T-helper 2 cell (primary cell): ENCODE measurements at places on chromosomes 1 and 21.
A peak's percentile ranks its signal among the peaks of the same experiment; 100 is the strongest.

DNA sequence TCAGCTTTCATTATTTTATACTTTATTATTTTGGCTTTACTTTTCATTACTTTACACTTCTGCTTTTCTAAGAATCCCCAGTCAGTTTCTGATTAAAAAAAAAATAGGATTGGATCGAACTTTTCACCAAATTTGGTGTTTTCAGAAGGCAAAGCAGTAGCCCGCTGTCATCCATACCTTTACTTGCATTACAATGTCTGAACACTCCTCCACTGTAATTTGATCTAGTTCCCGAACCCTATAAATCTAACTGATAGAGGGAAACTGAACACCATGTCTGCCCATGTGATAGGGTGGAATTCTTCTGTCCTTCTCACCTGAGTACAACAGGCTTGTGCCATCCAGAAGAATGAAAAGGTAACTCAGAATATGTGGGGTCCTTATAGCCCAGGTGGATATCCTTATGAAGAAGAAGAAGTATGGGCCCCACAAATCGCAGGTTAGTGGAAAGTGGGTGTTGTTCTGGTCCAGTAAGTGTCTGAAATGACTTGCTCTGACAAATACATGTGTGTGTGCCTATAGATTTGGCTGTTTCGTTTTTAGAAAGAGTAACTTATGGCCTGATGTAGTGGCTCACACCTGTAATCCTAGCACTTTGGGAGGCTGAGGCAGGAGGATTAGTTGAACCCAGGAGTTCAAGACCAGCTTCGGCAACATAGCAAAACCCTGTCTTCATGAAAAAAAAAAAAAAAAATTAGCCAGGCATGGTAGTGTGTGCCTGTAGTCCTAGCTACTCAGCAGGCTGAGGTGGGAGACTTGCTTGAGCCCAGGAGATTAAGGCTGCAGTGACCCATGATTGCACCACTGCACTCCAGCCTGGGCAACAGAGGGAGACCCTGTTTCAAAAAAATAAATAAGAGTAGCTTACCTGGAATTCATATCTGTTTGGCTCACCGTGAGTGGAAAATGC, 26.6 kb upstream of the CDC14A start:
- no peak for DNase-seq

GRCh38 chr1:61313906-61314422, 231.6 kb downstream of the NFIA start:
- no peak for DNase-seq

GRCh38 chr1:25106976-25107642, 125.2 kb downstream of the SYF2 start:
- no peak for DNase-seq

DNA sequence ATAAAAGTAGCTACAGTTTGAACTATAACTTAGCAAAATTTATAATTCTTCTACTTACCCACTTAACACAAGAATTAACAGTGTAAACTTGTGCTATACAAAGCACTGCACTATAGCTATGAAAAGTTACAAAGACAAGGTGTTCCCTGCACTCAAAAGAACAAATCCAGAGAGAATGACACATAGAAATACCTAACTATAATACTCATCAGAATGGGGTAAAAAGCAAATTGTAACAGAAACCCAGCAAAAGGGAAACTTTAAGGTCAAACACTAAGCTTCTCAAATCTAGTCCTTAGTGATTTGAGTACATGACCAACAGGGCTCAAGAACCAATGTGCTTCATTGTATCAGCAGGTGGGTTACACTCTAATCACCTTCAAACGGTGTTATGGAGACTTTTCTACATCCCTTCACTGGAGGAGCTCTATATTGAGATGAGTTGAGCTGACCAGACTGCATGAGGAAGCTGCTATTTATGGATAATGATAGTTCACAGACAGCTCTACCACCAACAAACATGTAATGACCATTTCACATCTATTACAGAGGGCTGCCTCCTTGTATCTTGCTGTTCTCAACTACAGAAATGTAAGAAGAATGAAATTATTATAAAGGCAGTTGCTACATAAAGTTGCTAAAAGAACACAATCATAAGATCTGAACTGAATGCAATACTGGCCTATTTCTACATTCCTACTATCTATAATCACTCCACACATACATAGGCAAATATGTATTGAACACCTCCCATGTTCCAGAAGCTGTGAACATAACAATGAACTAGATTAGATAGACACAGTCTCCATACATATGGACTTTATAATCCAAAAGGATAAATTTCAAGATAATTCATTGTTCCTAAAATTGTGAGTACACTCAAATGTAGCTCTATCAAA, 47.6 kb downstream of the PIK3R3 start:
- DNase-seq, result no peak

- no peak for DNase-seq
Measured at GRCh38 chr1:64601207-64601606, 131.3 kb downstream of the CACHD1 start.

GRCh38 chr1:210293171-210293607, 35.5 kb upstream of the HHAT start:
- no peak for DNase-seq

DNA sequence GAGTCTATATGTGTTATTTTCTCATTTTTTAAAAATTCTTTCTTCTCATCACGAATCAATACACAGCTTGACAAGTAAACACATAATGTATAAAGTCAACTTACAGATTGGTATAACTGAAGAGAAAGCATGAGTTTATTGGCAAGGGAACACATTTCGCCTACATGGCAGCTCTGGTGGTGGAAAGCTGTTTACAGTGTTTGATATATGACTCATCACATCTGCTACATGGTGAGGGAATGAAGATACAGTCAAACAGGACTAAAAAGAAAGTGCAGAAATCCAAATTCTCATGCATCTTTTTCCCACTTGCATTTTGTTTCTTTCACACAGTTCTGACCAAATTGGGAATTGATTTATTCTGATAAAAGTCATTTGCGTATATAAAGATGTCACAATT, 122.2 kb upstream of the ADGRL4 start:
- DNase-seq, result no peak

- no peak for DNase-seq
Measured at GRCh38 chr1:99872063-99872462, 21.9 kb downstream of the AGL start.

DNA sequence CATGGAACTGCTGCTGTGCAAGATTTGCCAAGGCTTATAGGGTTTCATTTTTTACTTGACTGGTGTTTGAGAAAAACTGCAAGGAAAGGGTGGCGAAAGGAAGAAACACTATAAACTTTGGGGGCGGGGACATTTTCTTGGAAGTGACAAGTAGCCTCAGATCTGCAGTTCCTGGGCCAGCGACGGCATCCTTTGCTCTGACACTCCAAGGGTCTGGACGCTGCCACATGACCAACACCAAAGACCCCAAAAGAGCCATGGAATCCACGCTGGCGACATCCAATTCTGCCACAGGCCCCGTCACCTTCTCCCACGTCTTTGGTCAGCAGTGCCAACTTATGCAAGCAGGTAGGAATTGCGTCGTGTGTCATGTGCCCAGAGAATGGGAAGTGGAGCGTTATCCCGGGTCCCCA, 193.4 kb downstream of the PRDM2 start:
- DNase-seq, result no peak

DNA sequence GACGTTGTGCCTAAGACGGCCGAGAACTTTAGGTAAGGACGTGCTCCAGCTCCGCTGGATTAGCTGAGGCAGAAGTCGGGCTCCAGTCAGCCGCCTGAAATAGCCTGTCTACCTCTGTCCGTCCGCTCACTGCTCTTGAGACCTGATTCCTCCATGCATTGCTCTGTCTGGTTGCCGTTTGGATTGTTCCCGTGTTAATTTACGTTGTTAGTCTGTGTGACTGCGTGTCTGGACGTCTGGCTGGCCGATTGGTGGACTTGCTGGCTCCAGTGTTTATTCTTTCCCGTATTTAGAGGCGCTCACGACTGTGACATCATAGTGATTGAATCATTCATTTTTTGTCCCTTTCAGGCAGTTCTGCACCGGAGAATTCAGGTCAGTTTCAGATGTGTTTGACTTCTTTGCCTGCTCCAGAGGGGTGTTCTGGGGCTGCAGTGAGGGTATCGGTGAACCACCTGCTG, 684 bp downstream of the PPIH start:
- DNase-seq, result no peak

DNA sequence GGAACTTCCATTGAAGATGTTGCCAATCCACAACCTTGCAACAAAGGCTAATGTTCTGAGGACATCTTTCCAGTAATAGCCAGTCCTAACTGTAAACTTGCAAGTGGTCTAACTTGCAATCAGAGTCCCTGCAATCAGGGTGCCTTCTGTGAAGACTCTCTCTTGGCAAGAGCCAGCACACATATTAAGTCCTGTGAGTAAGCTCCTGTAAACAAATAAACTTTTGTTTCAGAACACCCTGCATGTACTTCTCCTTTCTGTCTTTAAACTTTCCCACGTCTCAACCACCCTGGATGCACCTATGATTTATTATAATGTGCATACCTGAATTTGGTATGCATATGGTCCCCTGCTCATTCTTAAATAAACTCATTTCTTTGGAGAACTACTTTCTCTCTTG, 9.1 kb downstream of the GBP7 start:
- DNase-seq, result no peak

DNA sequence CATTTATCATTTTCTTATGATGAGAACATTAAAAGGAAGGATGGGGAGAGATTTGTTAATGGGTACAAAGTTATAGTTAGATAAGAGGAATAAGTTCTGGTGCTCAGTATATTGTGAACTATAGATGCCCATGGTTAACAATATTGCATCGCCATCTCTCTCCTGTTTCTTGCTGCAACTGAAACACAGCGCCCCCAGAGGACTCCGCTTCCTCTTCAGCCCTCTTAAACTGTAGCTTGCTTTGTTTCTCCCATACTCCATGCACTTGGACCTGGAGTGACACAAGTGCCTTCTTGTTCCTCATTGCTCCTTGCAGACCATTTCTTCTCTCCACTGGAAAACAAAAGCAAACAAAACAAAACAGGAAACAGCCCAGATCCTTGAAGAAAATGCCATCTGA, 70.1 kb upstream of the NTPCR start:
- no peak for DNase-seq

DNA sequence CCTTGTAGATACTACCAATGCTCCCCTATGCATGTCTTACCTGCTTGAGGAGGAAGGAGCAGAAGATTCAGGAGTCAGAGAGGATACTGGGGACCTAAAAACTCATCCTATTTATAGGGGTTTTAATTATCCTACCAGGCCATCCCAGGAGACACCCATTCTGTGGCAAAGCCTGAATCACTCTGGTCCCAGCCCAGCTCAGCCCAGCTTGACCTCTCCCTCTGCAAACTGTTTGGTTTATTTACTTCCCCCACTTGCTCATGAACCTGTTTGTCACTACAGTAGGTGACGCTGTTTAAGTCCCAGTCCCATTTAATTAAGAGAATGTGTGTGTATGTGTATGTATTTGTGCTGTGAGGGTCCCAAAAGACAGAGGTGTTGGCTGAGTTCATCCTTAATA, at the start of gene RPTN:
TSS of gene RPTN (minus strand) at position 85 of the 400 bp plus-strand sequence. CDS start 1,339 bp downstream, outside the sequence.
- no peak for DNase-seq

DNA sequence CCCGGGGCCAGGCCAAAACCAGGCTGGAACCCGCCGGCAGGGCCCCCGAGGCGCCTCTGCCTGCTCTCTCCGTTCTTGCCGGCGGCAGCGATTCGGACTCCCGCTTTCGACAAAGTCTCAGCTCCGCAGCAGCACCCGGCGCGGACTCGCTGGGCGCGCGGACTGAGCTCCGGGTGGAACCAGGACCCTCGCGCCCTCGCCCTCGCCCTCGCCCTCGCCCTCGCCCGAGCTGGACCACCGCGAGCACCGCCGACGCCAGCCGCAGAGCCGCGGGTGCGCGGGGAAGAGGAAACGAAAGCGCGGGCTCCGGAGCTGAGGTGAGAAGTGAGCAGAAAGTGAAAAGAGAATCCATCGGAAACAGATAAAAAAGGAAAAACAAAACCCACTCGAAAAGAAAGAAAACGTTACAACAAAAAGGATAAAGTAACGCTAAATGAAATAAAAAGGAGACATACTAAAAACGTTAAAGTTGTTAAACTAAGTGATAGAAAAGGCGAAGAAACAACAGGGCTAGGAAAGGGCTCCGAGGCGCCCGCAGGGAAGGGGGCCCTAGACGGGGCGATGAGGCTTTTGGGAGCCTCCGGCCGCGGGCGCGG, 64.9 kb downstream of the MEF2D start:
- peak; percentile 32 for DNase-seq

DNA sequence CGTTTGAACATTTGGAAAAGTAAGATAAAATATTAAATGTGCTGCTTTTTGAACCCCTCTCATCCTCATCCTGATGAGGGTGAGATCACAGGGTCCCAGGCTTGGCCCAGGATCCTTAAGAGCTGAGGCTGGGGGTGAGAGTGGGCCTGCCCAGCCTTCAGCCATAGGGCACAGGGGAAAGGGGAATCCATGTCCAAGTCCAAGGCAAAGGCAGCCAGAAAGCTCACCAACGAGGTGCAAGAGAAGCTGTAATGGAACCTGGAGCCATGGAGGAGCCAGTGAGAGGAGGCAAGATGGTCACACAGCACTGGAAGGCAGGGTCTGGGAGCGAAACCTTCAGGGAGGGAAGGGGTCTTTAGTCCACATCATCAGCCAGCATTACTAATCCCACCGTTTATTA, 191.9 kb downstream of the RRAGC start:
- DNase-seq, result no peak

GRCh38 chr1:227902641-227902990, 45.1 kb downstream of the WNT9A start:
- no peak for DNase-seq

DNA sequence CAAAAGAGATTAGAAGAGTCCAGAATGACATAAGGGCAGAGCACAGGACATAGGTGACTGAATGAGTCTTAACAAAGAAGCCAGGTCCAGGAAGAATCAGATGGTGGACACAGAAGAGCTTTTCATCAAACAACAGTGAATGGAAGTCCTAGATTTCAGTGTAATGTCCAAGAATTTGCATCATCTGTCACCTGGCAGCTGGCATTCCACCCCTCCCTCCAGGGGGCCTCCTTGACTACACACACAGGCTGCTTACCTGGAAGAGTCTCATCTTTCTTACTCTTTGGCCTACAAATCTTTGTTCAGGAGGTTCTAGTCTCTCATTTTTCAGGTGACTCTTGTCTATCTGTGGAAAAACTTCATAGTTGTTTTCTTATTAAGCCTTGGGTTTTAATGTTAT, 36.2 kb downstream of the GORAB start:
- no peak for DNase-seq

- DNase-seq, result no peak
Measured at GRCh38 chr1:244370060-244370637, 81.6 kb downstream of the ADSS2 start.

GRCh38 chr1:188427642-188428041, 1598.9 kb downstream of the PLA2G4A start:
- no peak for DNase-seq

DNA sequence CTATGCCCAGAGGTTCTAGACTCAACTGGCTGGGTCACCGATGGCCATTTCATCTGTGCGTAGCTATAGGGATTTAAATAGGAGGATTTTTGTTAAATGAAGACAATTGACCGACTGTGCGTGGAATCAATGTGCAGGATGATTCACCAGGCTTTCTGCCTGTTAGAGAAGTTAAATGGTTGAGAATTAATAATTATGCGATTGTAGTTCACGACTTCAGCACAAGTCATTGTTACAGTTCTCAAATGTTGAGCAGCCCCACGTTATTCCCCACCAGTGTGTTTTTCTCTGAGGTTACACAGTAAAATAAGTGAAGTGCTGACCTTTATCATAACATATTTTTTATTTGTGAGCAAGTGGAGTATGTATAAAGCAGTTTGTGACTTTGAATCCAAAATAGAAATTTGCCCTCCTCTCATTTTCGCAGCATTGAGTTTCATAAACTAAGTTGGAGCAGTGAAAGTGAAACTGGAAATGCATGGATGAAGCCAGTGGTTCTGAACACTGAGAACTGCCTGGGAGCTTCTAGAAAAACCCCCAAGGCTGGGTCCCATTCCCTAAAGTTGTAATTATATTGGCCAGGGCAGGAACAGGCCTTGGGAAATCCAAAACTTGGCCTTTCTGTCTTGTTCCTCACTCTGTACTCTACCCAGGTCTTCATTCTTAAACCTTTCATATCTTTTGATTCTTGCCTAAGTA, 102.6 kb downstream of the GALNT2 start:
- no peak for DNase-seq
